ENCODE measurements at places on chromosomes 1 and 21.

DNA sequence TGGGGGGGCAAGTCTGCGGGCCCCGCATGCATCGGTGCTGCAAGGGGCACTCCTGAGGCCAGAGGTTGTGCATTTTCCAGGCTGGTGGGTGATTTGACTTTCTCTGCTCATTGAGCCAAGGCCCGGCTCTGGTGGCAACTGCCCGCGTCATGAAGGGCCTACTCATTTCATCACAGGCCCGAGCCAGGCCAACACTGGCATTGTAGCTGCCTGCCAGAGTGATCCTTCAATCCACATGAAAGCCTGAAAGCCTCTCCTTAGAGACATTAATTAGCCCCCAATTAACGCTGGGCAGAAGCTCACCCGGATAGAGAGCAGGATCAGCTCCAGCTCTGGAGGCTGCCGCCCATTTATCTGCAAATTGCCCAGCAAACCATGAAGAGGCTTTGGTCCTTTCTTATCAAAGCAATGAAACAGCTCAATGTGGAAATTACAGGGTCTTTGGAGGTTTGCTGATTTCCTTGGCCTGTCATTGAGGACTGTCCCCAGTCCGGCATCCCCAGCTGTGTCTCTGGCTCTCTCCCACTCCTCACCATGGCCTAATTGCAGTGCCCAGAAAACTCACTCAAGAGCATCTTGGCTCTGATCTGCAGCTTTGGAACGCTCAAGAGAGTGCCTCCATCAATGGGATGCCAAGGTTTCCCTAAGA is 50.4 kb upstream of the STUM start:
- no peak for DNase-seq

GRCh38 chr1:182601416-182601786 is 2.8 kb downstream of the RGS16 start:
- DNase-seq, result peak; percentile 68

- no peak for DNase-seq
Measured at GRCh38 chr1:212244441-212244840, 40.8 kb upstream of the PPP2R5A start.

GRCh38 chr1:7992885-7993284 is 31.4 kb downstream of the PARK7 start:
- DNase-seq, result no peak

DNA sequence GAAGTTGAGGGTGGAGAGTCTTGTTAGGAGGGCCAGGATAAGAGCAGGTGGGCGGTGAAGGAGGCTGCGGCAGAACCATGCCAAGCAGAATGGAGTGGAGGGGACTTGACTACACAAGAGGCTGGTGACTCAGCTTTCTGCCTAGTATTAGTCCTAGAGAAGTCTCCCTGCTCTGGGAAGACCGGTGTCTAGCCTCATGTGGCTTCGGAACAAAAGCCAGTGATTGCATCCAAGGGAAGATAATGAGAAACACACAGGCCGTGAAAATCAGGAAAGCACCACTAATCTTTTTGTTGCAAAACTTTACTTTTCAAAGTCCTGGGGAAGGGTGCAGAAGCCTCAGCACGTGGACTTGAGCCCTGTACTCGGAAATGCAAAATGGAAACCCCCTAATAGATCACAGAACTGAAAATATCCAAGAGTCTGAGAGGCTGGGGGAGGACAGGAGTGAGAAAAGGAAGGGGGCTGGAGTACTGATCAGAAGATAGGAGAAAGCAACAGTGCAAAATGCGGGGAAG is 31.4 kb downstream of the DDR2 start:
- DNase-seq, result peak; percentile 83

GRCh38 chr1:58619286-58620054 is 42.4 kb upstream of the TACSTD2 start:
- DNase-seq, result no peak

Data from astrocyte of the cerebellum (primary cell).